ENCODE measurements at places on chromosomes 4 and X.
A peak's percentile ranks its signal among the peaks of the same experiment; 100 is the strongest.

GRCh38 chr4:91258326-91258725 lies 1045.4 kb upstream of the GRID2 start:
- no peak for DNase-seq

DNA sequence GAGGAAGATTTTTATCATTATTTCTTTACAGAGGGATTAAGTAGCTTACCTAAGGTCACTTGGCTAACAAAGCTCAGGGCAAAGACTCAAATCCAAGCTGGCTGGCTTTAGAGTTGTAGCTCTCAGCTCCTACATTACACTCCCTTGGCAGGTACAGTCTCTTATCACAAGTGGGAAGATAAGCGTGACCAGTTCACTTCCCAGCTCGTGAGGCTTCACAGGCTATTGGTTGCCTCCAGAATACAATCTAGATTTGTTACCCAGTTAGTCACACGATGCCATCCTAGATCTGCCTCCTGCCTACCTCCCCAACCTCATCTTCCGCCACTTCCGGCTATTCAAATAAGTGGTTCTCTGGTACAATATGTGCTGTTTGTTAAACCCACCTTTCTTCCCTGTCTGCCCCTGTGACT lies 3.7 kb downstream of the MMRN1 start:
- DNase-seq, result no peak

- DNase-seq, result peak; percentile 27
Observed at GRCh38 chrX:40209951-40210617, 112.3 kb upstream of the BCOR start.

GRCh38 chrX:28379103-28379502 lies 208.1 kb upstream of the IL1RAPL1 start:
- DNase-seq, result no peak

DNA sequence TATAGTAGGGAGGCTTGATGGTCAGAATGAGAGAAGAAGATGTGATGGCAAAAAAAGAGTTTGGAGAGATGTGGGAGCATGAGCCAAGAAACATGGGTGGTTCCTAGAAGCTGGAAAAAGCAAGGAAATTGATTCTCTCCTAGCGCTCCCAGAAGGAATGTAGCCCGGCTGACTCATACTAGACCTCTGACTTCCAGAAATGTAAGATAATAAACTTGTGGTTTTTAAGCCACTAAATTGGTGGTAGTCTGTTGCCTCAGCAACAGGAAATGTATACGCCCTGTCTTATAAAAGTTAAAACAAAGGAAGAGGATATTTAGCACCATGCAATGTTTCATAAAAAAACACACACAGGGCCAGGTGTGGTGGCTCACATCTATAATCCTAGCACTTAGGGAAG lies 182.7 kb upstream of the PCDH7 start:
- DNase-seq, result peak; percentile 89

- no peak for DNase-seq
Observed at GRCh38 chrX:124348885-124349453, 2.6 kb downstream of the SH2D1A start.

- no peak for DNase-seq
Observed at GRCh38 chr4:147862043-147862692, 130.3 kb downstream of the ARHGAP10 start.

DNA sequence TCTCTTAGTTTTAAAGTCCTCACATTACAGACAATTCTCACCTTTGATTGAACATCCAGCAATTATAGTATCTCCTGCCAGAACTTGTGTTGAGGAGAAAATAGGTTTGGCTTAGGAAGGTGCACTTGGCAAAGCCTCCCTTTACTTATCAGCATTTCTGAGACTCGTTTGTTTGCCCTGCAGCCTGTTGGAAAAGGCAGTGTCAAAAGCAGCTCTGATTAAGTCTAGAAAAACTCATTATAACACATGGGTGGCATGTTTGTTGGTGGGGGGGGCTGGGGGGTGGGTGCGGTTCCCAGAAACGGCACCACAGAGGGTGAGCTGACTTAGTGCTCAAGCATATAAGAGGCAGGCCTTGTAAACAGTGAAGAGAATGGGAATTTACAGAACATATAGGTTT lies 21.7 kb upstream of the PUDP start:
- DNase-seq, result no peak

DNA sequence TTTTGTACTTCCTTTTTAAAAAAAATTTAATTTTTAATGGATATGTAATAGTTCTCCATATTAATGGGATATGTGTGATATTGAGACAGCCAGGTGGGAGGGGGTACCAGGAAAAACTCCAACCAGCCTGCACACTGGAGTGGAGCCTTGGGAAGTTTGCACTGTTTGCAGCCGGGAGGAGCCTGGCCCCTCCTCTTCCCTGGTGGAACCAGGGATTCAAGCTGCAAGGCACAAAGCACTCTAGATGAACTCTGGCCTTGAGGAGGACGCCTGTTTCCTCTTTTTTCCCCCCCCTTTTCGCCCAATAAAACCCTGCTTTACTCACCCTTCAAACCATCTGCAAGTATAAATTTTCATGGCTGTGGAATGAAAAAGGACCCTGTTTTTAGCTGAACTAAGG lies 48.2 kb upstream of the GC start:
- no peak for DNase-seq

DNA sequence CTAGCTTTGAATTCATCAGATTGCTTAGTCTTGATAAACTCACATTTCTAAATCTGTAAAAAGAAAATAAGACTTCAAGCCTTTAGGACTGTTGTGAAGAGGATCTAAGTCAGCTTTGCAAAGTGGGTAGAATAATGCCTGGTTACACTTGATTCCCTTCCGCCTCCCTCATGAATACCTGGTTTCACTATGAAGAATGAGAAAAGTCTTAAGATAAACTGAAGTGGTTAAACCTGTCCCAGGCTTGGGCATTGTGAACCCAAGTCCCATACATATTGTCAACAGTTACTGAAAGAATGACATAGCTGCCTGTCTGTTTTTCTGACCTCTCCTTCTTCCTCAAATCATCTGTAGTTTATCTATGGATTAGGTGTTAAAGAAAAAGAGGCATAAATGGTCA lies 16.7 kb upstream of the GBA3 start:
- DNase-seq, result no peak

DNA sequence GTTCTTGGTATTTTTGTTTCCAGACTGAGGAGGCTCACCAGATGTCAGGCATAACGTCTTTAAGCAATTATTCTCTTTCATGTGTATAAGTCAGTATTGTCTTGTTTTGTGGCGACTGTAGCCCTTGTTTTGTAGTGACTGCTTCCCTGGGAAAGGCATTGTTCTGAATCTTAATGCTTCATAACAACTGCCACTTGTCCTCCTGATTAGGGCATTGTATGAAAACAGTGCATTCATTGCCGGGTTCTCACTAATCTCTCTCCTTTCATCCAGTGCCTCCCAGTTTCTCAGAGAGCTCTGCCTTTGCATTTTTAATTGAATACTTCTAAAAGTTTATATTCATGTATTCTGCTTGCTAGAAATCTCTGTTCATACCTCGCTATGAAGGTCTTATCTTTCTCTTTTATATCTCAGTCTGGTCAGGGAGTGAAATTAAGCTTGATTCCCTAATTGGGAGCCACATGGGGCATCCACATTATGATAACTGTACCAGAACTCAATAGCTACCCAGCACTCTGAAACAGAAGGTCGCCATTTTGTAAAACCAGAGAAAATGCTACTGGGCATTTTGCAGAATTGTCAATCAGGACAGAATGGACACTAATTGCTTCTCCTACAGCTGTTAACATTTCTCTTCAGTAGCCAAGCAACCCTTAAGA lies 149.8 kb downstream of the GBA3 start:
- DNase-seq, result no peak

DNA sequence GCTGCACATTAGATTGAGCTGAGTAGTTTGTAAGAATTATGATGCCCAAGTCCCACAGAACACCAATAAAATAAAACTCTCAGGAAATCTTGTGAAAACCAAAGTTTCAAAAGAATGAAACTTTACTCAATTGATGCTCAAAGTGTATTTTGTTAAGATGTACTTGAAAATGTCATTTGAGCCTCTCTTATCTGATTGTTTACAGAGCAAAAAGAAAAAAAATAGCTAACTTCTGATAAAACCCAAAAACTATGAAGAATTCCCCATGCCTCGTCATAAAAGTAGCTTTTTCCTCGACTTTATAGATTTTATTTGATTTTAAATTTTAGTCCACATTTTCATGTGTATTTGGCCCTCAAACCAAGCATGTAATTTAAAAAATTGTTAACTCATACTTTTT lies 521.5 kb upstream of the FTHL17 start:
- no peak for DNase-seq

- DNase-seq, result no peak
Observed at GRCh38 chr4:174697896-174698295, 131.2 kb downstream of the GLRA3 start.

GRCh38 chr4:124964251-124964650 lies 251.7 kb upstream of the ANKRD50 start:
- DNase-seq, result no peak

- peak; percentile 51 for DNase-seq
Observed at GRCh38 chrX:33207056-33207455, 4.3 kb downstream of the DMD start.

DNA sequence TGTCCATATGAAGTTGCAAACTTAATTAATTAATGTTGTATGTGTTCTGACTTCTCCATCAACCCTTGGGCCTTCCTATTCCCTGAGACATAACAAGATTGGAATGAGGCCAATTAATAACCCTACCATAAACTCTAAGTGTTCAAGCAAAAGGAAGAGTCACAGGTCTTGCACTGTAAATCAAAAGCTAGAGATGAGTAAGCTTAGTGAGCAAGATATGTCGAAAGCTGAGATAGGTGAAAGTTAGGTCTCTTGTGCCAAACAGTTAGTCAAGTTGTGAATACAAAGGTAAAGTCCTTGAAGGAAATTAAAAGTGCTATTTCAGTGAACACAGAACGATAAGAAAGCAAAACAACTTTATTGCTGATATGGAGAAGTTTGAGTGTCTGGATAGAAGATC lies 58.2 kb upstream of the GPRIN3 start:
- DNase-seq, result no peak

DNA sequence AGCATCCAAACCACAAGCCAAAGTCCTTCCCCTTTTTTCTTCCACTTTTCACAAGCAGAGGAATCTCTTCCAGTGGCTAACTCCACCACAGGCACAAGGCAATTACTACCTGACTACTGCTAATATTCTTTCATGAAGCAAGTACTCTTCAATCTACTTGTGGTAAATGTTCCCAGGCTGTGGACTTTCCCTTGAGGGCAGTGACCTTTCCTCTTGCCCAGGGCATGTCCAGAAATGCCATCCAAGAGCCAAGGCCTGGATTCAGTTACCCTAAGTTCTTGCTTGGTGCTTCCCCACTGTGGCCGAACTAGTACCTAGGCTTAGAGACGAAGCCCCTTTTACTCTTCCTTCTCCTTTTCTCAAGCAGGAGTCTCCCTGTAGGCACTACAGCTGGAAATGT lies 400.7 kb downstream of the DCAF12L2 start:
- no peak for DNase-seq

GRCh38 chr4:16231570-16232245 lies 5.4 kb upstream of the TAPT1 start:
- peak; percentile 48 for DNase-seq

DNA sequence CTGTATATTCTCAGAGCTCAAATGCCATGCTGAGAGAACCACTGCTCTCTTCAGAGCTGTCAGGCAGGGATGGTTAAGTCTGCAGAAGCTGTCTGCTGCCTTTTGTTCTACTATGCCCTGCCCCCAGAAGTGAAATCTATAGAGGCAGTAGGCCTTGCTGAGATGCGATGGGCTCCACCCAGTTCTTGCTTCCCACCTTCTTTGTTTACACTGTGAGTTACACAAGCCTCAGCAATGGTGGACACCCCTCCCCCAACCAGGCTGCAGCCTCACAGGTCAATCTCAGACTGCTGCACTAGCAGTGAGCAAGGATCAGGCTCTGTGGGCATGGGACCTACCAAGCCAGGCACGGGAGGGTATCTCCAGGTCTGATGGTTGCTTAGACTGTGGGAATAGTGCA lies 271.6 kb downstream of the CENPC start:
- no peak for DNase-seq

- no peak for DNase-seq
Observed at GRCh38 chr4:99447513-99447912, 12.4 kb upstream of the ADH7 start.

- no peak for DNase-seq
Observed at GRCh38 chrX:25005382-25006185, 10.2 kb downstream of the ARX start.

- DNase-seq, result peak; percentile 59
Observed at GRCh38 chr4:37678624-37679023, 7.6 kb downstream of the RELL1 start.

GRCh38 chr4:86036736-86037135 lies 323.1 kb downstream of the MAPK10 start:
- no peak for DNase-seq

- no peak for DNase-seq
Observed at GRCh38 chrX:97109730-97110129, 226.0 kb downstream of the RPA4 start.

DNA sequence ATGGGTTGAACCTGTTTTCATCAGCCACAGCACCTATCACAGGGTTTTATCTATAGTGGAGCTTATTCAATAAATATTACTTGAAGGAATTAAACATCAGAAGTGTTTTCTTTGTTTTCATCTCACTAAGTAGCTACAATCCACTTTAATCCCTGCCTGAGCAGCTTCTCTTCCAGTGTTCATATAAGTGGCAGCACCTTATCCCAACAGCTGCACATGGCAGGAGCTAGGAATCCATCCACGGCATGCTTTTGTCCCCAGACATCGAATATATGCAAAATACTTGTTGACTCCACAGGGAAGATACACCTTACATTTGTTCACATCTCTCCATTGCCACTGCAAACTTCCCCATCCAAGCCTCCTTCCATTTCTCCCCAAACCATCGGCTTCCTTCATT lies 549.8 kb upstream of the FAM241A start:
- no peak for DNase-seq

- DNase-seq, result peak; percentile 92
Observed at GRCh38 chr4:48698029-48698971, 81.8 kb downstream of the FRYL start.

DNA sequence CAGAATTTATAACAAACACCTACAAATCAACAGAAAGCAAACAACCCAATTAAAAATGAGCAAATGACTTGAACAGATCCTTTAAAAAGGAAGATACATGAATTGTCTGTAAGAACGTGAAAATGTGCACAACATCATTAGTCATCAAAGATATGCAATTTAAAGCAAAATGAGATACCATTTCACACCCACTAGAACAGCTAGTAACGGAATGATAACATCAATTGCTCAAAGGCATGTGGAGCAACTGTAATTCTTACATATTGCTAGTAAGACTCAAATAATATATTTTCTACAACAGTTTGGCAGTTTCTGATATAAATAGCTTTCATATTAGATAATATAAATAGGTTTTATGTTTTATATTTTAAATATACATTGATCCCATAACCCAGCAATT lies 82.5 kb downstream of the LCORL start:
- DNase-seq, result no peak

GRCh38 chrX:36642052-36642451 lies 366.1 kb upstream of the FAM47C start:
- no peak for DNase-seq

GRCh38 chr4:139567159-139567870 lies 11.3 kb upstream of the SETD7 start:
- no peak for DNase-seq

GRCh38 chr4:153115322-153116290 lies 88.6 kb upstream of the TRIM2 start:
- DNase-seq, result peak; percentile 64

GRCh38 chr4:57363346-57363745 lies 253.2 kb upstream of the IGFBP7 start:
- no peak for DNase-seq

GRCh38 chr4:108620933-108621905 lies 843 bp downstream of the RPL34 start:
- DNase-seq, result peak; percentile 27

Data from fibroblast of the aortic adventitia (primary cell).